ENCODE measurements at places on chromosomes 11 and 22.
A peak's percentile ranks its signal among the peaks of the same experiment; 100 is the strongest.

- no peak for DNase-seq
Observed at GRCh38 chr11:86595451-86595850, 77.0 kb downstream of the ME3 start.

DNA sequence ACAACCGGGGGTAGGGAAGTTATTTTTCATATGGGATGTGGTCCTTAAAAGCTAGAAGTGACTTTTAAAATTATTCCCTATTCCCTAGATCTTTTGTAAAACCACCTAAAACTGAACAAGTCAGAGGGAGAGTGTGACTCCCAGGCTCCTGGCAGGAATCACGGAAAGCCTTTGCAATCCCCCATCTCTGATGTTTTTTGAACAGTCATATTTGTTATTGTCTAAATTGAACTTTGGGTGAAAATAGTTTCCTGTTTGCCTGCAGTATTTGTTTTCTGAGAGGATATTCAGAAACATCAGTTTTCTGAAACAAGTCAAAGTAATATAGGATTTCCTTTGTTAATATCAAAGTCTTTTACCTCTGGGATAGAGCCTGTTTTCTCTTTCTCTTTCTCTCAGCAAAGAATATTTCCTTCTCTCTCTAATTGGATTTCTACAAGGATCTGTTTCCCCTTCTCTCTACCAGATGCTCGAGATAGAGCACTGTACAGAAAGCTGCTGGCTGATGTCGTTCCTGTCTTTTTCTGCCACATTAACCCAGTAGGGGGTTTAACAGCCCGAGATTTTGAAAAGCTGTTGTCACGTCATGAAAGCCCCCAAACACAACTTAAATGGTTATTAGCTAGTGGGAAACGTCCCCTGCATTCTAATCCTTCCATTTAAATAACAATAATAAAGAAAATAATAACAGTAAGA, 132.2 kb upstream of the PITPNB start:
- DNase-seq = no peak

DNA sequence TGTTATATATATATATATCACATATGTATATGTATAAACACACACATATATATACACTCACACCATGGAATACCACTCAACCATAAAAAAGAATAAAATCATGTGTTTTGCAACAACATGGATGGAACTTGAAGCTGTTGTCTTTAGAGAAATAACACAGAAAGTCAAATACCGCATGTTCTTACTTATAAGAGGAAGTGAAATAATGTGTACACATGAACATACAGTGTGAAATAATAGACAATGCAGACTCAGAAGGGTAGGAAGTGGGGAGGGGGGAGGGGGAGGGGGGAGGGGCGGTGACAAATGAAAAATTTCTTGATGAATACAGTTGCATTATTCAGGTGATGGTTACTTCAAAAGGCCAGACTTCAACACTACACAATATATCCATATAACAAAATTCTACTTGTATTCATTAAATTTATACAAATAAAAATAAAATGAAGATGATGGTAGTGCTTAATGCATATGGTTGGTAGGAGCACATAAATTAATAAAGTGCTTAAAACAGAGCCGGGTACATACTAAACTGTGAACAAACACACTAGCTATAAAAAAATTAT, 5.8 kb upstream of the OR5B2 start:
- no peak for DNase-seq

- DNase-seq = no peak
Observed at GRCh38 chr11:27471589-27472397, 797 bp downstream of the LGR4 start.

GRCh38 chr11:99069856-99070444, 49.2 kb downstream of the CNTN5 start:
- DNase-seq = no peak

DNA sequence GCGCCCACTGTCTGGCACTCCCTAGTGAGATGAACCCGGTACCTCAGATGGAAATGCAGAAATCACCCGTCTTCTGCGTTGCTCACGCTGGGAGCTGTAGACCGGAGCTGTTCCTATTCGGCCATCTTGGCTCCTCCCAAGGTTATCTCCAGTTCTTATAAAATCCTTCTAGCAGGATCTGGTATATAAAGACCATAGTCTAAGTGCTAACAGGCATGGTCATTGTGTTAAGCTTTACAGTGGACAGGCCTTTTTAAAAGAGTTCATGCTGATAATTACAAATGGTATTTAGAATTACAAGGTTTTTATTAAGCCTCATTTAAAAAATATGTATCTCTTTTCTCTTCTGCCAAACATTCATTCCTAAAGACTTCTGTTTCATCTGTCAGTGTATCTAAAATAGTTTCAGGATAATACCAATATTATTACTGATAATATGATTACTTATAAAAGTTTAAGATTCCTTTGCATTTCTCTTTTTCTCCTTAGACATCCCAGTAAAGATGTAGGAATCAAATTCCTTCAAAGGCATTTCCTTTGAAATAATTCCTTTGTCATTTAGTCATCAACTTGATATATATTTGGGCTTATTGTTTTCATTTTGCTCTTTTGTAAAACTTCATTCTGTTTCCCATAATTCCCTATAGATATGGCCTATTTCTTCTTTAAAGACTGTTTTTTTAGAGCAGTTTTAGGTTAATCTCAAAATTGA, 20.7 kb downstream of the DDX10 start:
- DNase-seq = no peak

- no peak for DNase-seq
Observed at GRCh38 chr22:17120711-17121232, 388 bp downstream of the TMEM121B start.

GRCh38 chr11:82732348-82732733, 1.3 kb downstream of the FAM181B start:
- DNase-seq = no peak

DNA sequence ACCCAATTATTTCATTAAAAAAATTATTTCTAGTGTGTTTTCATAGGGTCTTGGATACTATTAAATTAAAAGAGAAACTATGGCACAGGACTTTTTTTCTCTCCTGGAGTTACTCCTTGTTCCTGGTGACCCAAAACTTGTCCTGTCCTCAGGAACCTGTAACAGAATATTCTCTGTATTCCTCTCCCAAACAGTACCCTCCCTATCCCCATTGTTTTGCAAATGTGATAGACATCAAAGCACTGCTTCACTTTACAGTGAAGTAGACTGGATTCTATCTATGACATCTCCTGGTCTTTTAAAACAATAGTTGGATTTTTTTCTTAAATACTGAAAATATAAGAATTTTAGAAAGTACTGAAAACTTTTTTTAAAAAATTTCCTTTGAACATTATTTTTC, 37.2 kb downstream of the FAR1 start:
- no peak for DNase-seq

DNA sequence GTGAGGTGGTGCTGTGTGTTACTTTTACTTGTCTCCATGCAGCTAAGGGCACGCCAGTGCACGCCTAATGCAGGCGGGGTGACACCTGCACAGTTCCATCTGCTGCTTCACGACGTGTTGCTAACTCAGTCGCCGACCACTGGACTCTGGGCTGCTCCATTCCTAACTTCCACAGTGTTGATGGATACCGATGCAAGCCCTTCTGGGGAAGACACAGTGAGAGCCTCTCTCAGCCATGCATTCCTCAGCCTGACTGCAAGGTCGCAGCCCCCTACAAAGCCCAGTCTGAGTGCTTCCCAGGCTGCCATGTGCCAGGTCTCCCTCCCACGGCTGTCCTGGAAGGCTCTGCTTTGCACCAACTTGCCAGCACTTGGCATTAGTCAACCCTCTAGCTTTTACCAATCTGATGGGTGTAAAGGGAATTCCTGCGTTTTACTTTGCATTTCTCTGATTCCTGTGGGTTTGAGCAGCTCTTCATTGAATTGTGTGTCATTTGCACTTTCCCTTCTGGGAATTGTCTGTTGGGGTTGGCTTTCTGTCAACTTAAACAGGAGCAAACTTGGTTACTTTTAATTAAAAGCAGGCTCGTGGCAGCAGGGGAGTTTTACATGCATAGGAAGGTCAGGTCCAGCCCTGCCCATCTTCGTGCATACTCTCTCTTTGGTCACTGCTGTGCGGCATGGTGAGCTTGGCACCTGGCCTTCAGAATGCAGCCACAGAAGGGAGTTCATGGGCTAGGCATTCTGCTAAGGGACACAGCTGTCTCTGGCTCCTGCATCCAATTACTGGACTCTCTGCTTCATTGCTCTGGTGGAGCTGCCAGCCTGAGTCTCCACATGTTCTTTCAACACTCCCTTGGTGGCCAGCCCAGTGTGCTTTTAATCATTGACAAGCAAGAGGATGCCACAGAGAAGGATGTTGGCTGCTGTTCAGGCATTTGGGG, 34.6 kb upstream of the SHANK2 start:
- no peak for DNase-seq

- DNase-seq = no peak
Observed at GRCh38 chr22:22384668-22385244, 123.8 kb downstream of the ZNF280B start.

GRCh38 chr11:10349281-10349665, 44.4 kb downstream of the ADM start:
- no peak for DNase-seq

DNA sequence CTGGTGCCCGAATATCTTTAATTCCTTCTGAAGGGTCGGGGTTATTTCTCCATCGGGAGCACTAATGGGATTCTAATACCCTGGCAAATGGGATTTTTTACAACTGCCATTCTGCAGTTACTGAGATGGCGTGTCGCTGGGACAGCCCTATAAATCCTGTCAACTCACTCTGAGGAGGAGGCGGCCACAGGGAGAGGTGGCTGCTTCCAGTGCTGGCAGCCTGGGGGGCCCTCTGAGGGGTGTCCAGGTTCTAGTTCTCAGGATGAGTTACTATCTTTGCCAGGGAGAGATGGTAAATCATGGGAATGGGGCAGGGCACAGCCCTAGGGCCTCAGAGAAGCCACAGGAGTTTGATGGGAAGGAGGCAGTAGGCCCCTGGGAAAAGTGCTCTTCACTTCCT, 135.9 kb downstream of the NTM start:
- no peak for DNase-seq

GRCh38 chr11:13328286-13328685, 50.7 kb downstream of the BMAL1 start:
- DNase-seq = no peak

GRCh38 chr11:19577976-19578619, 134.5 kb upstream of the NAV2 start:
- no peak for DNase-seq

DNA sequence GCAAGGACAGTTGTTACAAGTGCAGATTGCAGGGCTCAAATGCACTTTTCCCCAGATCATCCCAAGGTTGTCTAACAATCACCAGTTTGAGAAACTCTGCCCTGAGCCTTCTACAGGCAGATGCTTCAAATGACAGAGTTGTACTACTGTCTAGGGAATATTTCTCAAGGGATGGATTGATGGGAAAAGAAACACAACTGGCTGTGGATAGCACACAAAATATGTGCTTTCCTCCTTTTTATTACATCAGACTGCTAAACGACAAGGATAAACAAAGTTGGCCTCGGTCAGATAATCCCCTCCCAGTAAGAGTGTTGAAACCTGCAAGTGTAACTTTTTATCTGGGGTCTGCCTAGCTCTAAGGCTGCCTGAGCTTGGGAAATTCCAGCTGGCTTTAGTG, 46.6 kb upstream of the SORL1-AS1 start:
- no peak for DNase-seq

DNA sequence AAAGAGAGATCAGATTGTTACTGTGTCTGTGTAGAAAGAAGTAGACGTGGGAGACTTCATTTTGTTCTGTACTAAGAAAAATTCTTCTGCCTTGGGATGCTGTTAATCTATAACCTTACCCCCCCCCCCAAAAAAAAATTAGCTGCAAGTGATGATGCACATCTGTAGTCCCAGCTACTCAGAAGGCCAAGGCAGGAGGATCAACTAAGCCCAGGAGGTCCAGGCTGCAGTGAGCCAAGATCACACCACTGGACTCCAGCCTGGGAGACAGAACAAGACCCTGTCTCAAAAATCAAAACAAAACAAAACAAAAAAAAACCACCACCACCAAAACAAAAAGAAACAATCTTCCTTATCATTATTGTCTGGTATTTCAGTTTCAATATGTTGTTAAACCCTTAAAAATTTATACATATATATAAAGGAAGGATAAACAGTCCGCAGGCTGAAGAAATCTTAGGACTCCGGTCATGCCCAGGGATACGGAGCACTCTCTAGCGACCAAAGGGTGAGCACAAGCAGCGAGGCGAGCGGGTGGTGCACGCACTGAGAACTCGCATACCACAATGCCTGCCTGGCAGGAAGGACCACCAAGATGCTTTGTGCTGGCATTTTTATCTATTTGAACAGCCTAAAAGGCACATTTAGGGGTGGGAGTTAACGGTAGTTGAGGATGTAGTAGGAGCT, 6.4 kb downstream of the POLDIP3 start:
- DNase-seq = no peak

- no peak for DNase-seq
Observed at GRCh38 chr11:64620381-64620971, 29.5 kb downstream of the SLC22A12 start.

GRCh38 chr11:36449561-36450096, 60.4 kb downstream of the TRAF6 start:
- DNase-seq = no peak

DNA sequence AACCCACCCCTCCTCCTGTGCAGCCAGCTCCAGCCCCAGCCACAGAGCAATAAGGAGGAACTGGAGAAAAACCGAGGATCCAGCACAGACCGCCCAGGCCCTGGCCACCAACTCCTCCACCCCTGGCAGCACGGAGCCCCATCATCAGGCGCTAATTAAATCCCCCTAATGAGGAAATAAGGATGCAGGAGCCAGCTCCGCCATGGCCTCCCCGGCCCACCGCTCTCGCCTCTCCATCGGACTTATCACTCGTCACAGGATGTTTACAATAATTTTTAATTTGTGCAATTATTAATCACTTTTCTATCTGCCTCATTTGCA, 42.6 kb downstream of the BUD13 start:
- no peak for DNase-seq

GRCh38 chr22:33597274-33597985, 322.8 kb downstream of the LARGE1 start:
- no peak for DNase-seq

GRCh38 chr22:27879923-27880322, 39.1 kb downstream of the PITPNB start:
- no peak for DNase-seq

- no peak for DNase-seq
Observed at GRCh38 chr11:121563900-121564822, 111.4 kb upstream of the SORL1-AS1 start.

GRCh38 chr11:12411806-12412727, 34.7 kb downstream of the PARVA start:
- DNase-seq = peak; percentile 4

GRCh38 chr11:9030601-9031000, 26.8 kb upstream of the NRIP3 start:
- DNase-seq = no peak

DNA sequence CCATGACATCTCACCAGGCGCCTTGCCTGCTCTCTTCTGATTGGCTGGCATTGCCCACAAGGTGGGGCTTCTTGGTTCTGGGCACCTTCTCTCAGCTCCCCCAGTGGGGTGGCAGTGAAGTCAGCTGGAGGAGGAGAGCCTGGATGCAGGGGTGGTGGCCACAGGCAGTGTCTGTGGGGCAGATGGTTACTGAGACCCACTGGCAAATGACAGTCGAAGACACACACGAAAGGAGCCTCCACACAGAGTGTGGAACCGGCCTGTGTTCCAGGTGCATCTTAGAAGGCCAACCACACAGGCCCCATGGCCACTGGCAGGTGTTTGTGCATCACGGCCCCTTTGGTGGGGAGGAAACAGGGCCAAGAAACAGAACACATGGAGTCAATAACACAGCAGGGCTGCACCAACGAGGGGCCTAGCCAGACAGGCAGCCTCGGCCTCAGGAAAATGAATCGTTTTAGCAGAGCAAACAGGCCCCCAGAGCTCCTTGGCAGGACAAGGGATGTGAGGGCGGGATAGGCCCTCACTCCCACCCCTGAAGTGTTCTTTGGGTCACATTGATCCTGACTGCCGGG, 683.4 kb downstream of the TBC1D22A start:
- DNase-seq = no peak
